ENCODE measurements at places on chromosomes 7 and 10. TPM values are rescaled to one million over a fixed set of nuclear protein-coding genes. Genes with fewer than 3 reads are reported as not detected.

HOXA3 gene
- 1.2 TPM for polyA plus RNA-seq

KCNIP2 gene
- polyA plus RNA-seq = 0.15 TPM

FBXL13 gene
- 0.24 TPM for polyA plus RNA-seq

C10orf62 gene
- polyA plus RNA-seq = not detected

ENTPD1 gene
- polyA plus RNA-seq = 0.29 TPM

PRTFDC1 gene
- 16.0 TPM for polyA plus RNA-seq

KCTD7 gene
- 4.9 TPM for polyA plus RNA-seq

BMPER gene
- polyA plus RNA-seq = 40.5 TPM

TMEM176B gene
- polyA plus RNA-seq = not detected

HABP2 gene
- polyA plus RNA-seq = not detected

ABCB1 gene
- polyA plus RNA-seq = 0.13 TPM

PNLIPRP2 gene
- polyA plus RNA-seq = not detected

RHEB gene
- polyA plus RNA-seq = 235 TPM

CALHM1 gene
- polyA plus RNA-seq = 0.08 TPM

GIMAP4 gene
- polyA plus RNA-seq = not detected

CCDC3 gene
- polyA plus RNA-seq = not detected

DGKB gene
- 0.43 TPM for polyA plus RNA-seq

SPDYE9 gene
- polyA plus RNA-seq = 0.38 TPM

All from GM23248 (cell line).